Cardiac fibroblast (primary cell): ENCODE measurements at places on chromosomes 2 and 18.

DNA sequence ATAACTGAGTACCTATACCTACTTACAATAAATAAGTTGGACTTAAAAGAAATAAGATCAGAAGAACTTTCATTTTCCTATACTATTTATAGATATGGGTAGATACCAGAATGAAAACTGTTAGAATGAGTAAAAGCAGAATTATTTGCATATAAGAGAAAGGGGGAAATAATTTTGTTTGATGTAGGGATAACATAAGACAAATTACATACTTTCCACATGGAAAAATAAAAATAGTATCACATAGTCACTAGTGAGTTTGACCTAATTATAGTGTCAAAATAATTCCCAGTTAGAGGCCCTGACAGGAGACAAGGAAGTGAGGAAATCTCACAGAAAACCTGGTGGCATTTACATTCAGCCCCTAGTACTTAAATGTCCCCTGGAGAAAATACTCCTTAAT is 28.6 kb downstream of the KCMF1 start:
- DNase-seq: no peak

DNA sequence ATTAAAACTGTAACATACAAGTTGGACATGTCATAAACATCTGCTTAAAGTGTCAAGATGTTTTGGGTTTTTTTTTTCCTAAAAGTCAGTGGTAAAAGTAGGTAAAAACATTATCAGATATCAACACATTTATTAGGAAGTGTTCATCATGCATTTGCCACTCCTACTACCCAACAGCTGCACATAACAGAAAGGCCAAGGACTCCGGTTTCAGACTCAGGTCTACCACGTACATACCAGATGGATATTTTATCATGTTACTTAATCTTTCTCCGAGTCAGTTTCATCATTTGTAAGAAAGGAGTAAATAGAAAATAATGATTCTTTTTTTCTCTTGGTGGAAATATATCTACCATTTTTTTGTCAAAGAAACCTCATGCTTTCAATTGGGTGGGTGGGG is 192.3 kb downstream of the UBE2E3 start:
- no peak for DNase-seq

DNA sequence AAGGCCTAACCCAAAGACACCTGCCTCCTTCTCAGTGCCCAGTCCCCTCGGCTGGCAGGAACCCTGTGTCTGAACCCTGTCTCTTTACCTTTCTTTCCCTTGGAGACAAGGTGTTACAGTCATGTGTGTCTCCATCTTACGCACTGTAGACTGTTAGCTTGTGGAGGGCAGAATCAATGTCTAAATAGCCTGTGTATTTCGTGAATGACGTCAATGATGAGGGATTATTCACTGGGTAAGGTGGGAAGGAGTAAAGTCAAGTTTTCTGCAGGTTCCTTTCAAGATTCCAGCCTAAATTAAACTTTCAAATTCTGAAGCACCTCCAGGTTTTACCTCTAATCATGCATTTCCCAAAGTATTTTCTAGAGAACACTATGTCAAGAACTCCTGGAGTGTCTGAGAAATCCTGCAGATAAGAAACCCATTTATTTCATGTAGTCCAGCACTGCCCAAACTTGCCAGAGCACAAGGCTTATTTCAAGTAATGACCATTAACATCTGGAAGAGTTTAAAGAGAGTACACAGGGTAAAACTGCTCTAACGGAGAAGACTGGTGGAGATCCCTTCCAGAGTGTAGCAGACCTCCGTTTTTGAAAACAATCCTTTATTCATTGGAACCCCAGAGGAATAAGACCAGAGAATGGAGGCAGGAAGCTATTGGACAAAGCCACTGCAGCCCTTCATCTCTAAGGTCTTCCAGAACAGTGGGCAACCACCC is 72.8 kb downstream of the KCNF1 start:
- DNase-seq: no peak

DNA sequence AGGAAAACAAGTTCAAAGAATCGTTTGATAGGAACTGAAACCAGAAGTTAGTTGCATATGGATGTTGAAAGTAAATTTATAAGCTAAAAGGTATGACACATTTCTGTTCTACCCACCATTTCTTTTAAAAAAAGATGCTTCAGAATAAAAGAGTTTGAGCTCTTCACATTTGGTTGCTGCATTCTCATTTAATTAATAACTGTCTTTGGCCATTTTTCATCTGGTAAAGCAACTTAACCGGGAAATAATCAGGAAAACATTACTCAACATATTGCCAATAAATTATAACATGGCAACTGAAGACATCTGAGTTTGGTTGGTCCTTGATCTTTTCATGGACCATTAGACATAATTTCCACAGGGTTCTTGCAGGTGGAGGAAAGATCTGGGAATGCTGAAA is 180.2 kb upstream of the TWIST2 start:
- no peak for DNase-seq

DNA sequence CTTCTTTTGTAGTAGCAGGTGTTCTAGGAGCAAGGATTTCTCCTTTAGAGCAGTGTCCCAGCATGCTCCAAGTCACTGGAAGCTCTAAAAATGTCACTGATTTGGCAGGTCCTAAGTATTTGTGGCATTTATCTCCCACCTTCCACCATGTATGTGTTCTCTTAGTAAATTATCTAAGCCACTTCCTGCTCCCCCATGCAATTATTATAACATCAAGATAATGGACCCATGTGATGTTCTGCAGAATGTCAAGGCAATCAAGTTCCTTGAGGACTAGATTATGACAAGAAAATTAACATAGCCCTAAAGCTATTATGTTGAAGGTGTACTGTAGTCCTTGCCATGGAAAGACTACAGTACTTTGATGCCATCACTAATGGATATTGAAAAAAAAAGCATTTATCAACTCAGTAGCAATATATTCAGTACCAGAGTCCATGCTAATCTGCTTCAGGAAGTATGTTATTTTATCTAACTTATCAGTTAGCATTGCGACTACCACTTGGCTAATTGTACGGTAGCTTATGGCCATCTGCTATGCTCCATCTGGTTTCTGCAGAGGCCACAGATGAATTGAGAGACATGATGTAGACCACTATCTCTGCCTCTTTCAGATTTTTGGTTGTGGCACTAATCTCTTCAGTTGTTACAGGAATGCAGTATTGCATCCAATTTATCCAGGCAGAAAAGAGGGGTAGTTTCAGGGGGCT is 56.7 kb downstream of the GPR39 start:
- no peak for DNase-seq

DNA sequence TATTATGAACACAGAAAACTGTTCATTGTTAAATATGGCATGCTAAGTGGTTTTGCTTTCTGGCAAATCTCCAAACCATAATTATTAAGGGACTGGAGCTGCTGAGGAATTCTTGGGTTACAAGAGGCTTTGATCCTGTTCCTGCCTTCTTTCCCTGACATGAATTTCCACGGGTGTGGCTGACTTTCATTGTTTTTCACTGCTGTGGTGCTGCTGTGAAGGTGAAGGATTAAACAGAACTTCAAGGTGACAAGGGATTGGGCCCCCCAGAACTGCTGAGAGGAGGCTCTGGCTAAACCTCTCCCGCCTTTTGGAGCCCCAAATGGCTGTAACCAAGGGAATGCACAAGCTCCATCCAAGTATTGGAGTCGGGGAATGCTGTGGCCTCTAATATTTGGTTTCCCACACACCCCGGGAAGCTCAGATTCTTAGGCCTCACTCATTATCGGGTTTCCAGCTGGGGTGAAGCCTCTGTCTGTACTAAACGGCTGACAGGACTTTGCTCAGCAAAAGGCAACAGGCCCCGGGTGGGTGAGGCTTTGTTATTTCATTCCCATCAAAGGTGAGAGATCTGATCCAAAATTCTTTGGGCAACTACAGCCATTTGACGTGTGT is 29.0 kb upstream of the ZFP36L2 start:
- no peak for DNase-seq

DNA sequence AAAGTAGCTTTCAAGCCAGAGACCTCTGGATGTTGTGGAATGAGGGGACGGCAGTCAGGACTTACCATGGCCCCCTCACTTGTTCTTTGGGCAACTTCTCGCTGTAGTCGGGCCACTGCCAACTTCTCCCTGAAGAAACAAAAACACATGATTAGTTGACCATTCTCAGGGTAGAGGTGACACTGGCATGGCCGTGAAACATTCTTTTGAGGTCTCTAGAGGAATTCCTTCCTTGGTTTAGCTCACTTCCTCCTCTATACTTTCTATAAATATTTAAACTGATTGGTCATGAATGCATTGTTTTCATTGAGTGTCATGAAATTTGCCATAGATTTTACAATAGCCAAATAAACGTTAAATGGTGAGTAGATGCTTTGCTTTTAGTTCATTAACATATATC is 354.6 kb downstream of the NCKAP5 start:
- peak; percentile 48 for DNase-seq

DNA sequence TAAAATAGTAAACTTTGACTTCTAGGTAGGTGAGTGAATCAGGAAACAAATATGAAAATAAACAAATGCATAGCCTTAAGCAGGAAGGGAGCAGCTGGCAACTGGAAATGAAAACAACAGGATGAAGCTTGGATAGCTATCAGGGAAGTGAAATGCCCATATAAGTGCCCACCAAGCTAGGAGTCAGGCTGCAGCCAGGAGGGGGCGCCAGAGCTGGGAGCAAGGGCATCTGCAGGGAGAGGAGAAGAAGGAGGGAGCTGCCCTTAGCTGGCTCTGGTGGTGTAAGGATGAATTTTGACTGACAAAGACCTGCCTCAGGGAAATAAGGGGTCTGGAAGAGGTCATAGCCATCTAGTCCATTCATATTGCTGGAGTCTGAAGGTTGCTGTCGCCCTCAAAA is 298.3 kb downstream of the TDRD15 start:
- peak; percentile 17 for DNase-seq

- peak; percentile 92 for DNase-seq
These were observed 211.8 kb downstream of the SLC8A1 start for GRCh38 chr2:40240070-40240469.

DNA sequence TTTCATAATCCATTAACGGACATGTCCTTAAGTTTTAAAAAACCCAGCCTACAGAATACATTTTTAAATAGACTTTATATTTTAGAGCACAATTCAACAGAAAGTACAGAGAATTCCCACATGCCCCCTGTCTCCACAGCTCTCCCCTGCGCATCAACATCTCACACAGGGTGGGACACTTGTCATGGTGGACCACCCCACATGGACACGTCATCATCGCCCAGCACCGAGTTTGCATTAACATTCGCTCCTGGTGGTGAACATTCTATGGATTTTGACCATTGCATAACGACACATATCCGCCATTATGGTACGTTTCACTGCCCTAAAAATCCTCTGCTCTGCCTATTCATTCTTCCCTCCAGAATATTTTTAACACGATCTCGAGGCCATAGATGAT is 1.1 kb upstream of the KCNF1 start:
- no peak for DNase-seq

DNA sequence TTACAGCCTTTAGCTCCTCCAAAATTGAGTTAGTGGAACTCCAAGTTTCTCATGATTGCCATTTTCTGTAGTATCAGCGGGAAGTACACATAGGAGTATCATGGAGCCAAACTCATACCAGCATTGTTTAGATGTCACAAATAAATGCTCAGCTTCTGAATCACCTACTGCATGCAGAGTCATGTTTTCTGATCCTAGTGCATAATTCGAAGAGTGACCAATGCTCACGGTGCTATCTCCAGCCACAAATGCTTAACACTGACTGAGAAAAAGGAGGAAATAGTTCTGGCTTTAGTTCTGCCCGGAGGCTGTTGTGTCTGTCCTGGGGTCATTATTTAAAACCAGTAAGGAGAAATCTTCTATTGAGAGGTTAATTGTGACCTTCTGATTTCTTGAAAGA is 45.4 kb upstream of the LRATD1 start:
- DNase-seq: peak; percentile 11

- no peak for DNase-seq
These were observed 36.6 kb downstream of the SFT2D3 start for GRCh38 chr2:127737892-127738291.

DNA sequence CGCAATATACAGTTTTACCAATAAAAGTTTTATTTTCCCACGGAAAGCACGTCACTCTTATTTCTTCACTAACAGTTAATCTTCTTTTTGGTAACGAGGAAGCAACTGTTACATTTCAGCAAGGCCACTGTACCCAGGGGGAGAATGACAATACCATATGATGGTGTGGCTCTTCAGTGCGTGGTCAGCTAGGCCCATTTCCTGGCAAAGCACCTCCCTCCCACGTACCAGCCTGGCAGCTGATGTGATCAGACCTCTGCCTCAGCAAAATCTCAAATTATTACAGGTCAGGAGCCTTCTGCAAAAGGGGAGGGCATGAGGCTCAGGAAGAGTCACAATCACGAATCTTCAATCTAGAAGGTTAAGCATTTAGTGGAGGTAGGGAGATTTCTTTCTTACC is 55.4 kb downstream of the KLF7 start:
- DNase-seq: no peak

DNA sequence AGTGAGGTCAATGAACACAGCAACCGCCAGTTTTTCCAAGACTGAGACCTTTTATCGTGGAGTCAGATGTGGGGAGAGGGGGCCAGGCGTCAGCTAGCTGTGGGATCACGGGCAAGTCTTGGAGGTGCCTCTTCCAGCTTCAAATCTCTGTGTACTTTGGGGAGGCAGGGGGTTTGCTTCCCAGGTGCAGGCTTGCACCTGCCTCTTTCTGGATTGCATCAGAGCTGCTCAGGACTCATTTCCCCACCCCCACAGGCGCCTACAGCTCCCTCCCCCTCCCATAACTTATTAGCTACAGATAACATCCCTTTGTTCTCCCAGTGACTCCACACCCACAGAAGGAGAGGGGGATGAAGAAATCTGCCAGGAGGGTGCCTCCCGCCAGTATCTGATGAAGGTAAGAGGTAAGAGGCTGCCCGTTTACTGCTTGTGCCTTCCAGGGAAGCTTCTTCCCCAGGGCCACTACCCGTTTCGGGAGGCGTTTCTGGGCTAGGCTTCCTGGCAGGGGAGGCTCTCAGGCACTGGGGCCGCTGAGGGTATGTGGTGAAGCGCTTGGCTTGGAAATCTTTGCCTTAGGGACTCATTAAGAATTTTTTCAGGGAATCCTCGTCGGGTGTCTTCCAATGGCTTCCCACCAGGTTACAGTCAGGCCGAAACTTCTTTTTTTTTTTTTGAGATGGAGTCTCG is 18.8 kb upstream of the MRPL33 start:
- no peak for DNase-seq

GRCh38 chr2:99593692-99594427 is 104.0 kb upstream of the REV1 start:
- DNase-seq: no peak

GRCh38 chr2:17000184-17000482 is 334.5 kb upstream of the CYRIA start:
- no peak for DNase-seq

DNA sequence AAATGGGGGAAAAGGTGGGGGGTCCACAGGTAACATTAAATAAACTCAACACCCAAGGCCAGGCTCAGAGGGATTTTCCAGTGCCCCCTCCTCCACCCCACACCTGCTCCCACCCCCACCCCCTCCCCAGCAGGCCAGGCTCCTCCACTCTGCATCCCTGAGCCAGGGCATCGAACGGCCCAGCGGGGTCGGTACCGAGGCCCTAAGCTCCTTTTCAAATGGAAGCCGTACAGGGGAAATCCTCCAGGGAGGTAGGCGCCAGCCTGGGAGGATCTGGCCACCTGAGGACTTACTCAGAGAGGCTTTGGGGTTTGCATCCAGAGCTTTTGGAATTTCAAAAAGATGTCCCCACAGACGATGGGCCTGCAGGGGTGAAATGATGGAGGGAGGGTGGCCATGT is 46.5 kb downstream of the ZFP36L2 start:
- no peak for DNase-seq
